ENCODE measurements at places on chromosomes 4 and X. TPM values are rescaled to one million over a fixed set of nuclear protein-coding genes. Genes with fewer than 3 reads are reported as not detected.

DNA sequence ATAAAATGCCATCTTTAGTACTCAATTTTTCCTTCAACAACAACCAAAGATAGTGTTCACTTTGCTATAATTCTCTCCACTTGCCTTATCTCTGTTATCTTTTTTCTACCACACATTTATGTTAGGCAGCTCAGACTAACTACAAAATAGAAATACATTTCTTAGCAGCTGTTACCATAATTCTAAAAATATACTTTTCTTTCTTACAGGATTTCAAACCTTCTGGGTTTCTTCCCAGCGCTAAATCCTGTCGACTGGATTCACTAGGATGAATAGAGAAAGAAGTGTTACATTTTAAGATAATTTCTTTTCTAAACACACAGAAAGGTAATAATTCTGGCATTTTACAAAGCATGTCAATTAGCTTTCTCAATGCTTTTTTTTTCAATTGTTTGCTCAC lies 105.5 kb upstream of the GK2 start:
- H3K4me3 ChIP-seq: no peak overlapping the region
- no peaks in the 10 kb centered on the region for H3K4me1 ChIP-seq
- no peak for DNase-seq
- no peaks in the 10 kb centered on the region for H3K36me3 ChIP-seq

DNA sequence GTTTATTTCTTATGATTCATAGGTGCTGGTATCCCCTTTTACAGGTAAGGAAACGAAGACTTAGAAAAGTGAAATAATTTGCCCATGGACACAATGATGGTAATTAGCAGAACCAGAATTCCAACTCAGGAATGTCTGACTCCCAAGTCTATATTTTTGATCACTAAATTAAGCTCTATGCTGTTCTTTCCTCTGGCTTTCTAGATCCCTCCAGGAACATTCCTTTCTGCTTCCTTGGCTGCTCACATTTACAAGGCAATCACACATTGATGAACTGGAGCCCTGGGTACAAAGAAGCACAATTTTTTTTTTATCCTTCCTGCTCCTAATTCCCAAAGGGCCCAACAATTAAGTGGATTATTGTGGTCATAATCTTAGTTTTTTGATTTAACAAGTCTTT lies 7.0 kb upstream of the CDKN2AIP start:
- peaks cover 15% of the 10 kb centered on the region for H3K4me1 ChIP-seq
- H3K36me3 ChIP-seq: no peaks in the 10 kb centered on the region
- H3K4me3 ChIP-seq: no peak overlapping the region
- no peak for DNase-seq
- no peaks in the 10 kb centered on the region for H3K27me3 ChIP-seq
- no peak overlapping the region for H3K27ac ChIP-seq

DNA sequence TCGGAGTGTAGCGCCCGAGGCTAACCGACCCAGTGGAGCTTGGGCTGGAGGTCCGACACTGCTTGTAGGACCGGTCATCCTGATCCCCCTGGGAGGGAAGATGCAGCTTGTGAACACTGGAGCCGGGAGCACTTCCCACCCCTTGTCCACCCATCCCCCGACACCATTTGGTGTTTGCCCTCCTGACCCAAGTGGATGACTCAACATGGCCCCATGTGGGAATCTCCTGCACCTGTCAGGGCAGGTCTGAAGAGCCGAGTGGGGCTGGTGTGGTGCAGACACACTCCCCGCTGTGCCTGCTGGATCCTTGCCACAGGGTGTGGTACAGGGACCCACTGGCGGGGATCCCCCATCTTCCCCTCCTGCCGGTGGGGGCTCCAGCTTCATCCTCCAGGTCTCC lies 90.0 kb upstream of the AFAP1 start:
- no peak for DNase-seq
- H3K4me1 ChIP-seq: no peaks in the 10 kb centered on the region
- H3K27ac ChIP-seq: no peak overlapping the region
- no peak overlapping the region for H3K4me3 ChIP-seq

DNA sequence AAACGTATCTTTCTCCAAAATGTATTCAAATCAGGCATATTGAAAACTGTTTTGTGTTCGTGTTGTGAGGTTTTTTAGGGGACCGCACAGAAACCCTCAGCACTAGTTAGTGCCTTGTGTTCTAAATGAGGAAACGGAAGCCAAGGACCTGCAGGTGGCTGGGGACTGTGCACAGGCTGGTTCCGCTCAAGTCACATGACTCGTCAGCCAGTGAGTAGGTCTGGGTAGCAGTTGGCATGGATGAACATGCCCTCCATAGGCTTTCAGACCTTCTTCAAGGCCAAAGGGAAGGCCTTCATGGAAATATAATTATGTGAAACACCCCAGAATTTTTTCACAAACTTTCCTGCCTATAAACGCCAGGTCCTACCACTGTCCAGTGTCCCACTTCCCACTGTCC lies 1.3 kb upstream of the F11 start:
- no peak for DNase-seq
- peaks cover 11% of the 10 kb centered on the region for H3K4me1 ChIP-seq
- H3K36me3 ChIP-seq: no peaks in the 10 kb centered on the region
- H3K27me3 ChIP-seq: no peaks in the 10 kb centered on the region

GRCh38 chr4:78691334-78691754 lies 84.8 kb upstream of the BMP2K start:
- no peak overlapping the region for H3K4me3 ChIP-seq
- H3K4me1 ChIP-seq: no peaks in the 10 kb centered on the region
- H3K27ac ChIP-seq: no peak overlapping the region
- no peaks in the 10 kb centered on the region for H3K27me3 ChIP-seq
- DNase-seq: no peak

DNA sequence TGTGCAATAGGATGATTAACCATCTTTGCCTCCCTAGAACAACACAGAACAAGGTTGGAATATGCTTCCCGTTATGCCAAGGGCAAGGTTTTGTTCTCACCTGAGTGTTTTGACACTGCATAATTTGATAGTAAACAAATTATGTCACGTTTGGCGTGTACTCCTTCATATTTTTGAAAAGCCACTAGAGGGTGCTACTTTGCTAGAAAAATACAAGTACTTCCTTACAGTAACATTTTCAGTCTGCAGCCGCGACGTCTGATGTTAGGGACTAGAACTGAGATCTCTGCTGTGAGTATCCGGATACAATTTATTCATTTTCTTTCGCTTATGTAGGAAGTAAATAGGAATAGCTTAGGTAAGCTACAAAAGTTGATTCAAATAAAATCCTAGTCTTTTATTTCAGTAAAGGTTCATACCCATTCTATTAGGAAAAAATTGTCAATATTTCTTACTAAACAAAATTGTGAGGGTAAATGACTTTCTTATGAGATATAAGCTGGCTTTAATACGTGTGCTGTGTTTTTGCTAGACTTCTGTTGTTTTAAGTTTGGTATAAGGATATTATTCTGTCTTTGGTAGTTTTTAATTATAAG lies 181.1 kb upstream of the WDFY3 start:
- DNase-seq: peak; percentile 69
- H3K4me1 ChIP-seq: no peaks in the 10 kb centered on the region
- H3K36me3 ChIP-seq: no peaks in the 10 kb centered on the region
- no peak overlapping the region for H3K4me3 ChIP-seq

- no peaks in the 10 kb centered on the region for H3K27me3 ChIP-seq
- H3K36me3 ChIP-seq: peaks cover 8% of the 10 kb centered on the region
These were observed 6.4 kb downstream of the CDK16 start for GRCh38 chrX:47224896-47225290.

- no peak overlapping the region for H3K4me3 ChIP-seq
- H3K4me1 ChIP-seq: no peaks in the 10 kb centered on the region
- no peaks in the 10 kb centered on the region for H3K36me3 ChIP-seq
- H3K27ac ChIP-seq: no peak overlapping the region
- DNase-seq: no peak
- no peaks in the 10 kb centered on the region for H3K27me3 ChIP-seq
These were observed 2266.9 kb downstream of the PCDH7 start for GRCh38 chr4:32987111-32987510.

GRCh38 chr4:153393397-153393796 lies 48.9 kb downstream of the MND1 start:
- H3K27me3 ChIP-seq: no peaks in the 10 kb centered on the region
- DNase-seq: no peak
- H3K36me3 ChIP-seq: no peaks in the 10 kb centered on the region
- no peak overlapping the region for H3K27ac ChIP-seq
- H3K4me3 ChIP-seq: no peak overlapping the region

GRCh38 chrX:3518870-3519269 lies 172.4 kb upstream of the MXRA5 start:
- no peak overlapping the region for H3K27ac ChIP-seq
- DNase-seq: no peak
- H3K36me3 ChIP-seq: no peaks in the 10 kb centered on the region
- no peak overlapping the region for H3K4me3 ChIP-seq
- H3K27me3 ChIP-seq: no peaks in the 10 kb centered on the region

DNA sequence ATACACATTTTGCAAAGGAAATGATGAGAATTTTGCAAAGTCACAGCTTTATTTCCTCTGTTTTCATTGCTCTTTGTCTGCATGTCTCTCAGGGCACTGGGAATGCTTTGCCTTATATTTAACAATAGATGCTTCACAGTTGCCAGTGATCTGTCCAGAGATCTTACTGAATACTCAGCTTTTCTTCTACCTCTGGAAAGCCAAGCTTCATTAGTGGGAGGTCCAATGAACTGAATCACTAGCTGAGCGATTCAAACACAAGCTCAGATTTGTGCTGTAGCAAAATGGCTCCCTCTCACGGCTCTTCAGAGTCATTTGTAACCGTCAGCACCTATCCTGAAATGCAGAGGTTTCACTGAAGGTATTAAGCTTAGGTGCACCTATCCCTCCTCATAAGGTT lies 138.9 kb downstream of the DCLK2 start:
- H3K27me3 ChIP-seq: no peaks in the 10 kb centered on the region
- H3K27ac ChIP-seq: no peak overlapping the region
- H3K4me3 ChIP-seq: no peak overlapping the region
- H3K36me3 ChIP-seq: no peaks in the 10 kb centered on the region
- peaks cover 12% of the 10 kb centered on the region for H3K4me1 ChIP-seq

- H3K4me1 ChIP-seq: no peaks in the 10 kb centered on the region
- no peaks in the 10 kb centered on the region for H3K27me3 ChIP-seq
- H3K4me3 ChIP-seq: no peak overlapping the region
- no peaks in the 10 kb centered on the region for H3K36me3 ChIP-seq
- no peak overlapping the region for H3K27ac ChIP-seq
These were observed 89.8 kb downstream of the EIF4E start for GRCh38 chr4:98838977-98839618.

The C4orf36 gene
- 8.6 TPM for total RNA-seq

The DOCK11 gene
- total RNA-seq: 18.8 TPM

The TAF7L gene
- total RNA-seq: not detected

The PGAM4 gene
- not detected for total RNA-seq

The SPANXA1 gene
- not detected for total RNA-seq

The PRR32 gene
- total RNA-seq: not detected

The HEPH gene
- total RNA-seq: 168 TPM

The PDE6B gene
- total RNA-seq: 19.5 TPM
